ENCODE measurements at places on chromosomes 3 and 15.

DNA sequence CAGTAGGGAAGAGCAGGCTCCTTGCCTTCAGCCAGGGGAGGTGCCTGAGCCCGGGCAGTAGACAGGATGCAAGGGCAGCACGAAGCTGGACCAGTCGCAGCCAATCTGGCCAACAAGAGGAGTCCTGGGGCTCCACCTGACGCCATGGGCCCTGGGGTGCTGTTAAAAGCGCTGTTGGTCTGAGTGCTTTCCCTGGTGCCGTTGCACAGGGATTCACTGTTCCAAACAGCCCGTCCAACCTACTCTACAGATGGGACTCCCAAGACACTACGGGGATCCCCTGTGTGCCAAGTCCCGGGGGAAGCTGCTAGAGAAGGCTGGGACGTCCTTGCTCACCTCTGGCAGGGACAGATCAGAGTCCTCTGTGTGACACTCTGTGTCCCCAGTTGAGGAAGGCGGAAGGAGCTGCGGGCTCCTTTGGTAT, 632 bp downstream of the CTSH start:
- no peak for DNase-seq

DNA sequence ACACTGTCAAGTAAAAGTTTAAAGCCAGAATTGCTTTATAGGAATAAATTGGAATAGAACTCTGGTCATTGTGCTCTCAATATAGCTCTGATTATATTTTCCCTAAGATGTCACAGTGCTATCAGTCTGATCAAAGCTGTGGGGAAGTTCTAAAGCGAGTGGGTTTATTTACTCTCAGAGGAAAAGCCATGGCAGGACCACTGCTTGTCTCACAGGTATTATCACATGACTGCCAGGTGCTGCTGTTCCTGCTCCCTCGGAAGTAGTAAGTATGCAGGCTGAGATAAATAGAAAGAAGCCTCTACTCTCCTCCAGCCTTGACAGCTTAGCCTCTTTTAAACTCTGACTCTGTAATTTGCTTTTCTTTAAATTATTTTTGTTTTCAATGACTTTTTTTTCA, 49.1 kb upstream of the UTS2B start:
- DNase-seq: no peak

DNA sequence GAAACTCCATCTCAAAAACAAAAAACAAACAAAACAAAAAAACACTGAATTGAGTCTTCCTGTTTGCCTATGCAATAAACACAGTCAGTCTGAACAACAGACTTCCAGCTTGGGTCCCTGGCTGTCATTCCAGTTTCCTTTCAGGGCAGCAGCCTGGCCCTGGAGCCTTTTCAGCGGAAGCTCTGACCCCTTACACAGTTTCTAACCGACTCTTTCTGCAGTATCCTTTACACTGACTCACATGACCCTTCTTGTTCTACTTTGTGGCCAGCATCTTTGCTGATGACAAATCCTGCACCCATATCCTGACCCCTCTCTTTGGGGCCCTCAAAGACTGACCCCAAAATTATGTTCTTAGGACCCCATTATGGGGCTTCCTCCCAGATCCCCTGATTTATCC, 38.3 kb upstream of the INO80 start:
- DNase-seq: no peak

- no peak for DNase-seq
Measured at GRCh38 chr3:86951322-86951721, 39.6 kb downstream of the VGLL3 start.

DNA sequence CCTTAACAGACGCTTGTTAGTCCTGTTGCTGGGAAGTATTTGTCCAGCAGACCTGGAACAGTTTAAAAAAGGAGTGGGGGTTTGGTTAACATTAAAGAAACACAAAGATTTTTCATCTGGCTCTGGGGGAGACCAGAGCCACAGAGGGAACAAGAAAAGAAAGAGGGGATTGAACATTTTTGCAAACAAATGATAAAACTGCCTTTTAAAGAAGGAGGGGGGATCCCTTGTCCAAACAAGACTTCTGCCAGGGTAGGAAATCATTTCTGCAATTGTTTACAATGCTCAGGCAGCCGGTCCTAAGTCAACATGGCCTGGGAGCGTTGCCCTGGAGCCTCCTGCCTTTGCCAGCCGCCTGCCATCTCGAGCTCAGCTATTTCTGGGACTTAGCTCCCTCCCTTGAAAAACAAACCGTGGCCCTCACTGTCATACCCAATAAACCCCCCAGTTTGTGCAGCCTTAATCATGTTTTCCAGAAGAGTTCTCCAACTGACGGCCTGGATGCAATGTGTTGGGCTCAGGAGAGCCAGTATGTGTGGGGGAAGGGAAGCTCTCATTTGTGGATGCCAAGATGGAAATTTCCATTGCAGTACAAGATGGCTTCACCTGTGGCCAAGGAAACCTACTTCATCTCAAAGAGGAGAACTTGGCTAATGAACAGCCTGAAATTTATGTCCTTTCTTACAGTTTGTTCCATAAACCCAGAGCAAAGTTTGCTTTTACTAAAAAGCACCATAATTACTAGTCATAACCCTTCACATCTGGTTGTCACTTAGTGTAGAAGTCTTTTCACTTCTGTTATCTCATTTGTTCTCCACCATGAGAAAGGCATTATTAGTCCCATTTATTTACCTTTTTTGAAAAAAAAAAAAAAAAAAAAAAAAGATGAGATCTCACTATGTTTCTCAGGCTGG, 75.9 kb upstream of the RNU6-1 start:
- no peak for DNase-seq

- DNase-seq: peak; percentile 73
Measured at GRCh38 chr3:160003520-160004128, 15.0 kb downstream of the IL12A start.

DNA sequence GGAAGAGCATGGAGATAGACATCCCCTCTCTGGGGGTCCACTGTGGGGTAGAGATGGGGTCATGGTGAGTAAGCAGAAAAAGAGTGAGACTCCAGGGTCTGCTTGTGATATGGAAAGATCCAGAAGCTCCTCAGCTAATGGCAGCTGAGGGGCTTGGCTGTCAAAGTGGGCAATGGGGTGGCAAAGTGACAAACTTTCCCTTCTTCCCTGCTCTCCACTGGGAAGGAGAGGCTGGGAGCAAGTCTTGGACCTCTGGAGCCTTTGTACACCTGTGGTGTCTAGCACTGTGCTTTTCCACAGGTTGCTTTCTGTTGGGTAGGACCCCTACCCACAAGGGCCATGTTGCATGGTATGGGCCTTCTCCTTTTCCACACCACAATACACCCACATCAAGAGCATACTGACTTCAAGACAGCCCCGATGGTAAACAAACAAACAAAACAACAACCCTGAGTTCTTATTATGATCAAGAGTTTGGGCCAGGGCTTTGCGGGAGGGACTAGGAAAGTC, 3.5 kb downstream of the ITGA11 start:
- DNase-seq: no peak

DNA sequence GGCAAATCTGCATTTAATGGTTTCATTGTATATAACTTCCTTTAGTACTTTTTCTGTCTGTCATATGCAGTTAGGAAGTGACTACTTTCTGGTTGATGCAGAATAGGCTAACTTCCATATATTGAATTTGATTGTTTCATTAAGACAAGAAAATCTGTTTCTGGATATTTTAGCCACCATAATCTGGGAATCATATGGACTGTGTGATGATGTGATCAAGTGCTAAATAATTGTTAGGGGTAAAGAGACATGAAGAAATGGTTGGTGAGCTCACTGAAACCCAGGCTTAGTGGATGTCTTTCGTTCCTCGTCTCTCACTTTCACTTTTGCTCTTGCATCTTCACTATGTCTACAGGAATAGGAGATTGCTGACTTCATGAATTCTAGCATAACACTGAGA, 3.5 kb upstream of the MNS1 start:
- DNase-seq: no peak

Data from ecto neural progenitor cell (in vitro differentiated cells).